ENCODE measurements at places on chromosomes 12 and 14.
A peak's percentile ranks its signal among the peaks of the same experiment; 100 is the strongest.

GRCh38 chr12:29201296-29201695 is 52.2 kb downstream of the FAR2 start:
- no peak for DNase-seq

DNA sequence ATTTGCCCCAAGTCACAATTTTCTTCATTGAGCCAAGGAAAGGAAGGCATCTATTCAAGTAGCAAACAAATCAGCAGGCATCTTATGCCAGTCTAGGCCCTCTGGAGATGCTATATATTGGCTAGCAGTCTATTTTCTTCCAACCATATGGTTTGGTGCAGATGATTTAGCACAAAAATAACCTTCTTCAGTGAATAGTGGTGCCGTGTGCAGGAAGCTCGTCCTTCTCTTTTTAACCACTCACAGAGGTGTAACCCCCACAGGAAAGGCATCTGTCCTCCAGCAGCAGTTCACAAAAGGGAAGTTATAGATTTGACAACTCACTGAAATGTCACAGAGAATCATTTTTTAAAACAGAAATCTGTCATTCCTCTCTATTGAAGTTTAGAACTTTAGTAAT is 445.7 kb upstream of the SYT1 start:
- DNase-seq, result peak; percentile 34

DNA sequence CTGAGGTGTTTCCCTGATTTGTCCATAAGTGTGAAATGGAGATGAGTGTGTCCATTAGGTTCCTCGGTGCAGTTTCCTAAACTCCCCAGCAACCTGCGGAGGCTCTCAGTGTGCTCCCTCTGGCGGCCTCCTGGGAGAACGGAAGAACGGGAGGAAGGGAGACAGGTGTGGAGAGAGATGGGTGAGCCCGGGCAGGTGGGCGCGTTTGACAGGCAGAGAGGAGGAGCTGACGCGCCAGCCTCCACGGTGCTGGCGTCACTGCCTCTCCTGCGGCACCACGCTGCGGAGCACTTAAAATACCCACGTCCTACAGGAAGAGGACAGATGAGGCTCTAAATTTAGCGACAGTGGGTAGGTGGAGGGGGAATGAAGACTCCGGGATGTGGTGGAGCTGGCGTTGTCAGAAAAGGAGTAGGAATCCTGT is 26.8 kb upstream of the PEX5 start:
- DNase-seq, result no peak

DNA sequence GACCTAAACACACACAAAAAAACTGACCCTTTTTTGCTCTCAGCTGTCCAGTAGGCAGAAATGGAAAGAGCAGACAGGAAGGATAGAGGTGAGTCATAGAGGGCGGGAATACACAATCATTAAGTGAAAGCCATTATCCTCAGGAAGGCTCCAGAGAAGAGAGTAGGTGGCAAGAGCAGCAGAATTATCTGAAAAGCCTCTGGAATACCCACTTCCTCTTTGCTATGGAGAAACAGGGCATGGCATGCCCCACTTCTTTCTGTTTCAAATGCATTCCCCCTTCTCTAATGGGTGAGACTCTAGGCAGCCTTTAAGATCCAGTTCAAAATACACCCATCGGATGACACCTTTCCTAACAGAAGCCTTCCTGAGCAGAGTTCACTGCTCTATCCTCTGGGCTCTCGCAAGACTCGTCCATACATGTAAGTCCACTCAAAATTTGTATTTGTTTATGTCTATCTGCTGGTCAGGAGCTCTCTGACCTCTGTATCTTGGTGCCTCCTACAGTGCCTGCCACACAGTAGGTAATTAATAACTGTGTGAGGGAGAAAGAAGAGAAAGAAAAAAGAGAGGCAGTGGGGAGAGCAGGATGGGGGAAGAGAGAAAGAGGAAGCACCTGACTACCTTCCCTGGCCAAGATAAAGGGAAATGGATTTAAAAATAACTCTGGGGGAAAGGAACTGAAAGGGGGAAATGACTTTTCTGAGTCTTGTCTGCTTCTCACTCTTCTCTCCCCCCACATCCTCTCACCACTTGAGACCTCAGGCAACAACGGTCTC is 8.5 kb downstream of the KLHL33 start:
- DNase-seq, result peak; percentile 70

- DNase-seq, result no peak
Measured at GRCh38 chr14:74347097-74347794, 1.0 kb upstream of the VRTN start.

DNA sequence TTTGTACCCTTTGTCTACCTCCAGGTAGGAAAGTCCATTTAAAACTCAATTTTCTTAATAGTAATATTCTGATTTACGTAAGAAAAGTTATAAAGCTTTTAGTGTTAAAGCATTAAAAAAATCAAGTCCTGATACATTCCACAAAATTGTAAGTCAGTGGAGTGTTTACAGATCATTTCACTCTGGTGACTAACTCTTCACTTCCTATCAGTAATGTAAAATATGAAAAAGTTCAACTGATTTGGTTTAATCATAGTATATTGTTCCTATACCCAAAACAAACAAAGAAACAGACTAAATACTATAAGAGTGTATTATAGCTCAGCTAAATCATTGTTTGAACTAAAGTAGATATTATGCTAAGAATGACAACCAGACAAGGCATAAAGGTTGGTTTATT is 85.9 kb downstream of the VEZT start:
- DNase-seq, result no peak

GRCh38 chr12:76085520-76085868 is 1.0 kb upstream of the NAP1L1 start:
- DNase-seq, result peak; percentile 76

GRCh38 chr12:39451977-39452376 is 9.1 kb upstream of the KIF21A start:
- peak; percentile 59 for DNase-seq

GRCh38 chr12:33529810-33530209 is 90.2 kb upstream of the SYT10 start:
- DNase-seq, result no peak

DNA sequence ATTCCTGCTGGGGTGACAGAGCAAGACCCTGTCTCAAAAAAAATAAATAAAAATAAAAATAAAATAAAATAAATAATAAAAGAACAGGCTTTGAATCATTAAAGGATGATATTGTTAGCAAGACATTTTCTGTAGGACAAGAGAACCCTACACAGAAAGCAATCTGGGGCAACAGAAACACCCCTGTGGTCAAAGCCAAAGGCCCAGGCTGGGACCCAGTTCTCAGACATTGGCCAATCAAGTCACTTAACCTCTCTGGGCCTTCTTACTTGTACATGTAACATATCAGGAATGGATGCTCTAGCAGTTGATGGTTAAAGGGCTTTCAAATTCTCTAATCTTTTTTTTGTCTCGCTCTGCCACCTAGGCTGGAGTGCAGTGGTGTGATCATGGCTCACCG is 35.5 kb upstream of the TESC start:
- no peak for DNase-seq

DNA sequence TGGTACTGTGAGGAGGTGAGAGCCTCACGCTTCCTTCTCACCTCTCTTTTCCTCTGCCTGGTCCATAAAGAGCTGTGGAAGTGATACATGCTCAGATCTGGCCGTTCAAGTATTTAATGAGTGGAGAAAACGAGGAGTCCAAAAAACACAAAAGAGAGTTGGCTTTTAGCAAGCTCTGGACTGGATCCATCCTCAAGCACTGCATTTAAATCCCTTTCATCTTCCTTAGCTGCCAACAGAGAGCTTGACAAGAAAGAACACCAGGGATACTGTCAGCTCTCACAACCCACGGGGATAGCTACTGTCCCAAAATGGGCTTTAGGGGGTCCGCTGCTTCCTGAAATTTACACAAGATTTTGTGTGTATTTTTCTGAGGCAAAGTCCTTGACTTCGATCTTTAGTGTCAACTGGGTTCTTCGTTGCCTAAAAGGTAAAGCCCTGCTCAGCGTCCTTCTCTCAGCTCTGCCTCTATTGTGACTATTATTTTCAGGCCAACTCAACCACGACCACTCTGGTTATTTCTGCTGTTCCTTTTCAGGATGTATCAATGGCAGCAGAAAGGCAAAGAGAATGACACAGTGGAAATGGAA is 120.9 kb downstream of the TMTC1 start:
- peak; percentile 34 for DNase-seq

DNA sequence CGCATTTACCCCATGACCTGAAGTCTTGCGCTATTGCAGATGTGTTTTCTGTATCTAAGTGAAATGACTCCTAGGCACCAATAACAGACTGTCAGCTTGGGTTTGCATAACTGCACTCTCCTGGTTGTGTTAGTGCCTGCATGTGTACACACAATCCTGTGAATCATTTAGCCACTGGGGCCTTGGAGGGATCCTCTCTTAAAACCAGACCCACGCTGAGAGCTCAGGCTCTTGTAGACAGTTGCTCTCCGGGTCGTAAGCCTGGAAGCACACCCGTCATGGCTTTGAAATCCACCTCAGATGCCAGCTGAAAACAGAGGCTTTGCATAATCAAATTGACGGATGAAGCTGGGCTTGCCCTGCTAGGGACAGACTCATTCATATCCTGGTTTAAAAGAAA is 79.2 kb upstream of the RBM19 start:
- no peak for DNase-seq

DNA sequence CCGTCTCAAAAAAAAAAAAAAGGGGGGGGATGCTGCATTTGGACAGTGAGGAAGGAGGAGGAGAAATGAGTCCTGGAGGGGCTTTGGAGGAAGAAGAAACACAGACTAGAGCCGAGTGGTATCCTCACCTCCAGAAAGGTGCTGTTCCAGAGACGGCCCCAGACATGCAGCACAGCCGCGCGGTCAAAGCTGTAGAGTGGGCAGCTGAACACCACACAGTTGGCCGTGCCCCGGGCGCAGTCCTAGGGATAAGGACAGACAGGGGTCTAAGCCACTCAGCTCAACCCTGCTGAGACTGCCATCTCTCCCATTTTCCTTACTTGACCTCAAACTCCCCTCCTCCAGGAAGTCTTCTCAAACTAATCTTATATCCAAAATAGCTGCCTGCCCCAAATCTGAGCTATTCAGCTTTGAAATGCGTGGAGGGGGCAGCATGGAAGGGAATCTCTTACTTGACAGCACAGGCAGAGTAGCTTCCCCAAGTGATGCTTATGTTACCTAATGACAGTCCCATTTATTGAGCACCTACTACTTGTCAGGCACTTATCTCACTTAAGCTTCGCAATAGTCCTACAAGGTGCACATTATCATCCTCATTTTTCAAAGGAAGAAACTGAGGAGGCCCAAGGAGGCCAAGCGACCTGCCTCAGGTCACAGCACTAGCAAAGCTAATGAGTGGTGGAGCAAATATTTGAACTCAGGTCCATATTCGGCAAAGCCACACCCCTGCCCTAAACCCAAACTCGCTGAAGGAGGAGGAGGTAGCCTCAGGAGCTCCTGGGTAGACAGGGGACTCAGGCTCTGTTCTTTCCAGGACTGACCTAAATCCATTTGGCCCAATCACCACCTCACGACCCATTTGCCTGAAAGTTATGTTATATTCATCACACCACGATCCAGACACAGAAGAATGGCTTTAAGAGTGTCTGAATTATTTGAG is 18.7 kb downstream of the ITGA7 start:
- no peak for DNase-seq

DNA sequence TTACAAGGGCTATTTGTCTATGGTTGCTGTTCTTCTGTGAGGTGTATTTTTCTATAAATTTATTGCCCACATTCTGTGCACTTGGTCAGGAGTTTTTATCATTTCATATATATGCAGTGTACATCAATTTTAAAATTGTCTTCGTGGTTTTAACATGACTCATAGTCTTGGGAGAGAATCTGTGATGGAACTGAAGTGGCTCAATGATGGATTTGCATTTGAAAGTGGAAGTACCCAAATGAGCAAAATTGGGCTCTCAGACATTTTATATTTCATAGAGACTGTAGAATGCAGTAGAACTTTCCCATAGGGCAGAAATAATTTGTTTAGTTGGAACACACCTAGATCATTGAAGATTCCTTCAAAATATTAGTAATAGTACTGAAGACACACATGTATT is 1.9 kb upstream of the SCFD1 start:
- no peak for DNase-seq

DNA sequence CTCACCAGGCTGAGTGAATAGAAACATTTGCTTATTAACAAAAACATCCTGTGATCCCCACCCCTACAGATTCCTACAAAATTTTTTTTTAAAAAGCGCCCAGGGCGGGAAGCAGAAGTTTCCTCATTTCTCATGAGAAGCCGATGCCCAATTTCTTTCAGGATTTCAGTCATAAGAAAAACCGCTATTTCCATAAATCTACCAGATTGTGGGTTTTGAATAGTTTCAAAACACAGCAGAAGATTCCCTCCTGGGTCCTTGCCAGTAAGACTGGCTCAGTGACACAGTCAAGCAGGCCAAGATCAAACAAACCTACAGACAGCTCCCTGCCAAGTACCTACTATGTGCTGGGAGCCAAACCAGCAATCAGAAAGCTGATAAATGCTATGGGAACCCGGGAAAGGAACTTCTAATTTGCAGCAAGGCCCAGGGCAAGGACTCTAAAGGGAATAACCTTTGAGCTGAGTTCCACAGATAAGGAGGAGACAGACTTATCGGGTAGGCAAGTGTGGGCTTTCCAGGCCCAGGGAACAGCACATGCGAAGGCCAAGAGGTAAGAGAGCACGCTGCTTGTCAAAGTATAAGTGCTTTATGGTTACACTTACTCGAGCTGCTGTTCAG is 68.7 kb downstream of the CCDC88C start:
- no peak for DNase-seq

DNA sequence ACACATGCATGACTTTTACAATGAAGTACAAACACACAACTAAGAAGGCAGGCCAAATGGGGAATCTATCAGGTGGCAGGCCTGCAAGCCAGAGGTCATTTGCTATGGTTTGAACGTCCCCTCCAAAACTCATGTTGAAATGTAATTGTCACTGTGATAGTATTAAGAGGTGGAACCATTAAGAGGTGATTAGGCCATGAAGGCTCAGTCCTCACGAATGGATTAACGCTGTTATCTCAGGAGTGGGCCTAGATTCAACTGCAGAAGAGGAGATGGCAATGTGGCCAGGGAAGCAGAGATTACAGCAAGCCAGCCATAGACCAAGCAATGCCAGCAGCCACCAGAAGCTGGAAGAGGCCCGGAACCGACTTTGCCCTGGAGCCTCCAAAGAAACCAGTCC is 13.5 kb upstream of the ACTR6 start:
- no peak for DNase-seq

DNA sequence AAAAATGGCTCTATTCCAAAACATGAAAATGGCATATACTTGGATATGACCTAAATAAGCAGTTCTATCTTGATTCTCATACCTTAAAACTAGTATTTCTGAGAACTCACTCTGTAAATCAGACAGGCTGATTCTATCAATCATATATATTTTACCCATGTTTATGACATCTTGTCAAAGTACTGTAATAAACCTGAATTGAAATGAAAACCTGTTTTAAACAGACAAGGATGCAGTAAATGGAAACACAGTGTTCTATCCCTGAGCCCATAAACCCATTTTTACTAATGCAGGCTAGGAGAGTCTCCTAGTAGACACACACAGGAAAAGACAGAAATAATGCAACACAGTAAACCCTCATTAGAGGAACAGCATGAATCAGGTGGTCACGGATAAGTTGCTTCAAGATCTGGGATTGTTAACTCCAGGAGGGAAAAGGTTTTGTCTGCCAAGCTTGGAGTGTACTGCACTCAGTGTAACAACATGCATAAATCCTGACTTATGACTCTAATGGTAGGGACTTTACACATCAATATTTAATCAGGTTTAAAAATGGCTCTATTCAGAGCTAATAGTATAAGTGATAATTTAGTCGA is 93.6 kb upstream of the CPNE8 start:
- no peak for DNase-seq
